ENCODE measurements at places on chromosomes 7 and 10. TPM values are rescaled to one million over a fixed set of nuclear protein-coding genes. Genes with fewer than 3 reads are reported as not detected.

The UPK3BL2 gene
- total RNA-seq: 5.1 TPM

The HECTD2 gene
- total RNA-seq: 14.2 TPM

The BAMBI gene
- total RNA-seq: 3.4 TPM

The CDK14 gene
- total RNA-seq: 64.7 TPM

The MSANTD7 gene
- total RNA-seq: 14.0 TPM

The DEPP1 gene
- 2,057 TPM for total RNA-seq

The PPP1R17 gene
- not detected for total RNA-seq

The SAMD9 gene
- total RNA-seq: 7.9 TPM

The TSC22D4 gene
- total RNA-seq: 17.0 TPM

The PAPOLB gene
- total RNA-seq: 0.15 TPM

The RNF133 gene
- total RNA-seq: 8.2 TPM

The SFMBT2 gene
- total RNA-seq: 3.5 TPM

The NPC1L1 gene
- 0.16 TPM for total RNA-seq
